Fibroblast of villous mesenchyme (primary cell): ENCODE measurements at places on chromosomes 7 and 10. TPM values are rescaled to one million over a fixed set of nuclear protein-coding genes. Genes with fewer than 3 reads are reported as not detected.

DNA sequence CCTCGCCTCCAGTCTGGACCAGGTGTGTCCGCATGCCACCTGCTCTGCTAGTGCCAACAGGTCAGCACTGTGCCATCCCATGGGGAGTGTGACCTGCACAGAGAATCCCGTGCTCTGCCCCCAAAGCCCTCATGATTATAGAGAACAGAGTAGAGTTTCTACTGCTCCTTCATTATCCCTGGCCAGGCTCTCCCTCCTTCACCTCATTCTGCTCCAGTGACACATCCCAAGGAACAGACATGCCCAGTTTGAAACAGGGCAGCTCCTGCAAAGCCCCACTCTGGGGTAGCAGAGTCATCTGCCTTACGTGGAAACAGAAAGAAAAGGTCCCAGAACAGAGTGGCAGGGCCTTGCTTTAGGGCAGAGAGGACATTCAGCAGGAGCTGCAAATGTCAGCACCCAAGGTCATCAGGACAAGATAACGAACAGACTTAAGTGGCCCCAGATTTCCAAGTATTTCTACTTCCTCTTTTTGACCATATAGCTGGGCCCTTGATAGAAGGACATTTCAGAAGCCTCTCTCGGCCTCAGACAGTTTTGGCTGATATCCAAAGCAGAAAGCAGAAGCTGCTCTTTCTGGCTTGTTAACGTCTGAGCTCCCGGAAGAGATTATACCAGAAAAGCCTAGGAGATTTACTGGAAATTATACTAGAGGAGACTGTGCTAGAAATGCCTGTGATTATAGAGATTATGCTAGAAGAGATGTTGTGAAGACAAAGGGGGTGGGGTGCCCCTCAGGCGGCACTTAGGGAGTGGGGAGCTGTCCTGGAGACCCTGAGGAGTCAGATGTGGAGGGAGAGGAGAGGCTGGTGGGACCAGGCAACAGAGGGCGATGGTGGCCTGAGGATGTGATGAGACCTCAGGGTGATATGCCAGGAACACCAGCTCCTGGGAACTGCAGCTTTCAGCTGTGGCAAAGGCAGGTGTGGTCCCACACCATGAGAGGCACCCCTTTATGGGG is 12.6 kb downstream of the TMEM176B start:
- peak; percentile 28 for DNase-seq

DNA sequence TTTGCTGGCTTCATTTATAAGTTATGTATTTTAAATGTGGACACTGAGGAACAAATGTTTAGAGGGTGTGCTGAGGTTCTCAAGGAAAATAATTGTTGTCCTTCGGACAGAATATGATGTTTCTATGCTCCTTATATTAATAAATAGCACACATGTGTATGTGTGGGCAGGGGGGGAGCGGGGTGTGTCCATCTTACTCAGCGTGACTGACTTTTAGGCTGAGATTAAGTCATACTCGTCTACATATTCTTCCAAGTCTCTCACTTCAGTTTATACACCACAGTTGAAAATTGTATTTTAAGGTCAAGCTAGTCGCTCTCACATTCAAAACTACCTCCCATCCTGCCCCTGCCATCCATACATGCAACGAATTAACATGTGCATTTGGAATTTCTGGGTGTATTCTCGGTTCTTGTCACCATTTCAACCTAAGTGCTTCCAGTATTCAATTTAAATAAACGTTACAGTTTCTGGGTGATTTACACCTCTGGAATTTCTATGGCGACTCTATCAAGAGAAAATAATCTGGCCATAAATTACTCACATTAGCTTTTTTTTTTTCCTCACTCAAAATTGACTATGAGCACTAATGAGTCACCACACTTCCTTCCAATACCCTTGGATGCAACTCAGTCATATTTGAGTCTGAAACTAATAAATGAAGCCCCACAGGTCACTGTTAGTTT is 3.3 kb downstream of the PCDH15 start:
- no peak for DNase-seq

DNA sequence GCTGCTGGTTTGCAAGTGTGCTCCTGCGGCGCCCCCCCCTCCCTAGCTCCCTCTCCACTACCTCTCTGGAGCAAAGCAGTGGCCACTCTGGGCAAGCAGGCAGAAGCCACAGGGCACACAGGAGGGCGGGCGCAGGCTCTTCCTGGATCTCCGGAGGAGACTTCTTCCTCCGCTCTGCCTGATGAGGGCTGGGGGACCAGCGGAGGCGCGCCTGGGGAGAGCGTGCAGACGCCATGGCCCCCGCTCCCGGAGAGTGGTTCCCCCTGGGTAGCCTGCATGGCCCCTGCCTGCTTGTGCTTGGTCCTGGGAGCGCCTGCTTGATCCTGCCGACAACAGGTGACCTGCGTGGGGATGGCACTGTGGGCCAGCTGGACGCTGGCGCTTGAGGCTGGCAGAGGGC is 29.0 kb downstream of the ANKMY2 start:
- DNase-seq: no peak

DNA sequence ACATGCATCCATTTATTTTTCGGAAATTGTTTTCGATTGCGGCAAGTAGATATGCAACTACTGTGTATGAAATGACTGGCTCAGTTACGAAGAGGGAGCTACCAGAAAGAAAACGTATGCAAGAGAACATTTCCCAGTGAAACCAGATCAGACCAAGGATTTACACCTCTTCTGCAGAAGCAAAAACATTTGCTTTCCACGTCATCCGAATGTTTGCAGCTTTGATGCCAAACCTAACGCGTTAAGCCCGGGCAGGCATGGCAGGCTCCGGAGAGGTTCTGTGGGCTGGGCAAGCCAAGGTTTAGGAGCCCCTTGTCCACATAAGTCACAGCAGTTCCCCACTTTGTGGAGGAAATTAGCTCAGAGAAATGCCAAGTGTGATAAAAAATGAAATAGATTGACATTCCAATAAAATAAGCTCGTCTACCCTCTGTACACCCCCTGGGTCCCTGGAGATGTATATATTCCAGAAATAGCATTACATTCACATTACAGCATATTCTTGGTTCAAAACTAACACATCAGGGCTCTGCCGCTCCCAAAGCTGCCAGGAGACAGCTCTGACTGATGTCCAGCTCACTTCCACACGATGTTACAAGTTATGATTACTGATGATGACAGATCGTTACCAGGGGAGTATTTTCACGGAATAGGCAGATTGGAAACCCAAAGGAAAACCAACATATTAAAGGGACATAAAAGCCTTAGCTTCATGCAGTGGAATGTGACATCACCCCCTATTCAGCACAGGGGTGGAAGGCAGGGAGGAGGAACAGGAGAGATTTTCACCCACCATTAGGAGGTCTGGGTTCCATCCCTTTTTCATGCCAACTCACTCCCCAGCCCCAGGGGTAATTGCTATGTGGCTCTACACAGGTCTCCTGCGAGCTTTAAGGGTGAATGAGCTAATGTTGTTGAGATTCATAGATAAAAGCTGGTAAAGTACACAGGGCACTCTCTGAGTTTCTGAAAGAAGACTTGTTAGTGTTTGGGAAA is 81.5 kb downstream of the LYZL1 start:
- peak; percentile 28 for DNase-seq

DNA sequence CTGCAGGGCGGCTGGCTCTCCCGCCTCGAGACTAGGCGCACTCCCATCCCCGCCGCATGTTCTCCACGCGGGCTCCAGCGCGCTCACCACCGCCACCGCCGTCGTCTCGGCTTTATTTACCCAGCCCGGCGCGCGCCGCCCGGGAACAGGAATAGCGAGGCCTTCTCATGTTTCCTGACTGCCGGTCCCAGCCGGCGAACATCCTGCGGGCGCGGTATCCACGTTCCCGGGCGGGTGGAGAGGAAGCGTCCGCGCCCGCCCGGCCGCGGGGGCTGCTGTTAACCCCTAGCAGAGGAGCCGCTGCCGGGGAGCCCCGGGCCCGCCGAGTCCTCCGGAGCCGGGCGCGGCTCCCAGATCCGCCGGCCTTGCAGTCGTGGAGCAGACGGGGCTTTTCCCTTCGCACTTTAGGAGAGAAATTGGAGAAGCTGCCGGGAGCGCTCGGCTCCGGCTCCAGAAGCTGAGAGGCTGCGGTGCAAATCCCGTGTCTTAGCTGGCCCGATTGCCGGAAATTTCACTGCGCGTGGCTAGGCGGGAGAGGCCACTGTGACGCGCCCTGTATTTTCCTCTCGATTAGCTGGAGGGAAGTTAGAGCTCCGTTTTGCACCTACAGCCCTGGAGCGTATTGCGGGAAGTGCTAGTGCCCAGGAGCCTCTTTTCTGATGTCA is at the start of gene MKX:
Gene MKX, minus strand, starts transcription at position 88 of the 665 bp plus-strand sequence. CDS start 2,404 bp downstream, outside the sequence.
- peak; percentile 11 for DNase-seq

GRCh38 chr10:122142641-122143237 is 128.4 kb upstream of the BTBD16 start:
- no peak for DNase-seq

DNA sequence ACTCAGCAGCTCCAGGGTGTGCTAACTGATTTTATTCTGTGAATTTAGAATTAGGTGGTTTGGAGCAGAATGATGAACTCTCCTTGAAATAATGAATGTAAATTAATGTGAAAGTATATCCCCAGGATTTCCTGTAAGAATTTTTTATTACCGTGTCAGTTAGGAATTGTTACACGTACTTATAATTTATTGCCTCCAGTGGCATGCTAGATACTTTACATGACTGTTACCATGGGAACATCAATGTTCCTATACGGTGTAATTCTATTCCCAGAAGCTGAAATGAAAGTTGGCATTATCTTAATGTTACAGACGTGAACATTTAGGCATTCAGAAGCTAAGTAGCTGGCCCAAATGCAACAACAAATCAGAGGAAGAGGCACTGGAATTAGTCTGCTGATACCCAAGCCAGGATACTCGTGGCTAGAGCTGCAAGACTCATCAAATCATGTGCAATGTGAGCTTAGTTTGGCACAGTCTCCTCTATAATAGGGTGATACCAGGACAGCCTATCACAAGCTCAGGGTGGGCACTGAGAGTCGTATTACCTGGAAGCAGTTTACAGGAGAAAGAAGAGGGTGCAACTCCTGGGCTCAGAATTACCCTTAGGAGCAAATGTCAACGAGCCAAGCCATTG is 30.0 kb upstream of the PRKAR2B start:
- no peak for DNase-seq

- peak; percentile 66 for DNase-seq
Measured at GRCh38 chr7:29102558-29103151, 43.7 kb downstream of the CPVL start.

DNA sequence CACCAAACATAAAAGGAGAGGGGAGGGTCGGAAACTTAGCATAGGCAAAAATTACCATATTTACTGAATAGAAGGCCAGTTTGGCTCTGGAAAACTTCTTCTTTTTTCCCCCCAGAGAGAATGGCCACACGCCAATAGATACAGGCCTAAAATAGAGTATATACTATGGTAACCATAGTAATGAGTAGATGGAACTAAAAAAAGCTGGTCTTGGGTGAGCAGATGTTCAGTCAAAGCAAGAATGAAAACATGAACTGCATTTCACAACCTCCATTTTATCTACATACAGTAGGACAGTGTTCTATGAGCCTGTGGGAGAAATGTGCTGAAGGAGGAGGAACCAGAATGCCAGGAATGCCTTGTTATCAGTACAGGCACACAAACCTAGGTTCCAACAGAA is 141.7 kb upstream of the SEMA3A start:
- DNase-seq: peak; percentile 88

Gene HOXA3
- total RNA-seq: 9.3 and 11.7 TPM in 2 replicates

Gene MACROH2A2
- 3.9 TPM in 2 replicates for total RNA-seq

Gene MKX
- total RNA-seq: 5.8 and 6.9 TPM in 2 replicates

Gene HGF
- total RNA-seq: 33.2 and 60.6 TPM in 2 replicates

Gene LRIT1
- not detected in 2 replicates for total RNA-seq

Gene CHN2
- under 0.01 and 0.32 TPM in 2 replicates for total RNA-seq
